Thyroid gland (tissue), 4 donors: ENCODE measurements at places on chromosomes 3 and 15. TPM values are rescaled to one million over a fixed set of nuclear protein-coding genes. Genes with fewer than 3 reads are reported as not detected.
A peak's percentile ranks its signal among the peaks of the same experiment; 100 is the strongest.

CHRNA5 gene
- not detected for total RNA-seq

ALCAM gene
- 129 TPM for total RNA-seq

RTP1 gene
- total RNA-seq, result not detected

INSYN1 gene
- total RNA-seq, result 1.8 TPM

ZNF620 gene
- 8.6 TPM for total RNA-seq

TP63 gene
- not detected for total RNA-seq

DNA sequence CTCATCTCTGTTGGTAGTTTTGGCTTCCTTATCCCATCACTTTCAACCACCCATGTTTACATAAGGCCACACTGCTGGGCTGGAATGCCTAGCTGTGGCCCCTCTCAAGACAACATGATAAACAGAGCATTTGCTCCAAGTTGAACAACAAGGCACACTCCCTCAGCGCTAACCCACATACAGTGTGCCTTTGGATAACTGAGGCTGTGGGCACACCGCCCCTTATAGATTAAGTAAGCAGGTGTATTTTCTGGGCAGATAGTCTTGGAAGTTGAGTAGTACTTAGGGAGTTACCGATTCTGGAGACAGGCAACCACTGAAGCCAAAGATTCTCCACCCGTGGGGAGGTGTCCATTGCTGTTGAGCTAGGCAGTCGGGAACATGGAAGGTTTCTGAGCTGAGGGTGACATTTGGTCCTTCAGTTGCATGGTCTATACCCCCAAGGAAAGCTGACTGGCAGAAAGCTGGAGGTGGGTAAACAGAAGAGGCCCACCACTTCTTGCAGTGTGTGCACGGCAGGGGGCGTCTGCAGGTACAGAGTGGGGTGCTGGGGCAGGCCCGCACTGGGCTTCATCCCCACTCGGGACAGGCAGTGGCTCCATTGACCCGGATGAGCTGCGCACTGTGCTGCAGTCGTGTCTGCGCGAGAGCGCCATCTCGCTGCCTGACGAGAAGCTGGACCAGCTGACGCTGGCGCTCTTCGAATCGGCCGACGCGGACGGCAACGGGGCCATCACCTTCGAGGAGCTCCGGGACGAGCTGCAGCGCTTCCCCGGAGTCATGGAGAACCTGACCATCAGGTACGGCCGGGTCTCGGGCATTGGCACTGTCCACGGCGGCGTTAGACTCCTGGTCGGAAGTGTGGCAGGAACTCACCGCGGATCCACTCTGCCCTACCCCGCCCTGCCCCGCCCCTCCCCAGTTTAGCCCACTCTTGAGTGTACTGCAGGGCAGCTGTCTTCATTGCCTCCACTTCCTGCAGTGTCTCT, 16.8 kb downstream of the NOX5 start:
- H3K27me3 ChIP-seq, result no peaks in the 10 kb centered on the region
- H3K4me1 ChIP-seq, result no peaks in the 10 kb centered on the region
- H3K27ac ChIP-seq, result no peak overlapping the region
- no peaks in the 10 kb centered on the region for H3K36me3 ChIP-seq

DNA sequence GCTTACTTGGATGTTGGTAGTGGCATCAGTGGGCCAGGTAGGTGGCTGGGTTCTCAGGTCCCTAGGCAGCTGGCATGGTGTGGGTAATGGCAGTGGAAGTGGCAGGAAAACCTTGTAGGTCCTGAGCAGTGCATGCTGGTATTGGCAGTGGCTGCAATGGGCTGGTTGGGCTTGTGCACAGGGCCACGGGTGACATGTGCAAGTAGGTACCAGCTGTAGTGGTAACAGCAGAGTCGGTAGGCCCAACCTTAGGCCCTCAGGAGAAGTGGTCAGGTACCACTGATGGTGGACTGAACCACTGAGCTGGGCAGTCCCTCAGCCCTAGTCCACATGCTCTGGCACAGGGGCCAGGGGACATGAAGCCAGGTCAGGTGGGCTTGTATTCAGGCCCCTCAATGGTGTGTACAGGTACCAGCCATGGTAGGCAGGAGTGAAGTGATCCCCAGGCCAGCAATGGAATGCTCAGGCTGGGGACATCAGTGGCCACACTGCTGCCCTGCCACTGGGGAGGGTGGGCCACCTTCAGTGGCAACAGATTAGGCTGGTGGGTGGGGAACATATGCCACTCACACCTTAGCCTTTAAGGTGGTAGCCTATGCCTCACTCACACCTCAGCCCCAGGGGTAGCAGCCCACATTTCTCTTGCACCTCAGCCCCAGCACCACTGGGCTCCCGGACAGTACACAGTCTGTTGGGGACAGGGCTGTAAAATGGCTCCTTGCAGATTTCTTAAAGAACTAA, 118.1 kb downstream of the LRRK1 start:
- no peaks in the 10 kb centered on the region for H3K27me3 ChIP-seq
- H3K27ac ChIP-seq, result no peak overlapping the region
- no peaks in the 10 kb centered on the region for H3K36me3 ChIP-seq
- no peak for DNase-seq
- H3K4me3 ChIP-seq, result no peak overlapping the region
- no peaks in the 10 kb centered on the region for H3K4me1 ChIP-seq

GRCh38 chr3:149790268-149790667, 2.1 kb downstream of the ANKUB1 start:
- no peak overlapping the region for H3K27ac ChIP-seq
- H3K36me3 ChIP-seq, result no peaks in the 10 kb centered on the region
- no peaks in the 10 kb centered on the region for H3K27me3 ChIP-seq
- no peak overlapping the region for H3K4me3 ChIP-seq
- no peak for DNase-seq

- no peak overlapping the region for H3K4me3 ChIP-seq
- DNase-seq, result no peak
Observed at GRCh38 chr3:59001675-59002074, 48.1 kb downstream of the CFAP20DC start.

DNA sequence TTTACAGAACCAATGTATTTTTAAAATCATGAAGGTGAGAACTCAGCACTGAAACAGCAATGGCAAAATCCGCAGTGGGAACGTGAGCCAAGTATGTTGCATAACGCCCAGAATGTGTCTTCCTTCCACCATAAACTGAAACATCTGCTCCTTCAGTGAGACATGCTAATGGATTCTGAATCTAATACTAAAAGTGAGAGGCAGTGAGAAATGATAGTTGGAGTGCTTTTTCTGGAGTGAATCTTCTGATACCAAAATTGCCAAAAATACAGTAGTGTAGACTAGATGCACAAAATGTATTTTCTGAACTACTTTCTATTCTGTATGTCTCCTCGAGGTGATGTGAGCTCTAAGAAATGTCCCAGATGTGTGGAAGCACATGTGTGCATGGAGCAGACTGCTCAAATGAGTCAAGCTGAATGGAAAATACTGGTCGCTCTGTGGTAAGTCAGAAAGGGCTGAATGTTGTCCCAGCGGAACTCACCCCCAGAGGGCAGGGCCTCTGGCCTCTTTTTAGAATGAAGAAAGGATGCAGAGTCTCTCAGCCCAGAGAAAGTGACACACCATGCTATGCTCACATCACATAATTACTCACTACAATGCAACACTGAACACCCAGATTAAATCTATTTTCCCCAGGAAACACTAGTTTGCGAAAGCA, 73.0 kb downstream of the ATP10A start:
- no peaks in the 10 kb centered on the region for H3K27me3 ChIP-seq
- no peaks in the 10 kb centered on the region for H3K36me3 ChIP-seq
- H3K27ac ChIP-seq, result peak overlapping the region; percentile 52
- H3K4me3 ChIP-seq, result no peak overlapping the region

- H3K27ac ChIP-seq, result peak overlapping the region; percentile 75
- no peaks in the 10 kb centered on the region for H3K36me3 ChIP-seq
- no peaks in the 10 kb centered on the region for H3K27me3 ChIP-seq
- peak; percentile 37 for DNase-seq
- no peak overlapping the region for H3K4me3 ChIP-seq
Observed at GRCh38 chr15:61654918-61655317, 405.3 kb downstream of the VPS13C start.

GRCh38 chr15:65986416-65986815, 117.1 kb downstream of the RAB11A start:
- H3K4me1 ChIP-seq, result peaks cover 8% of the 10 kb centered on the region
- no peak overlapping the region for H3K27ac ChIP-seq
- no peak for DNase-seq
- H3K27me3 ChIP-seq, result no peaks in the 10 kb centered on the region
- no peak overlapping the region for H3K4me3 ChIP-seq

DNA sequence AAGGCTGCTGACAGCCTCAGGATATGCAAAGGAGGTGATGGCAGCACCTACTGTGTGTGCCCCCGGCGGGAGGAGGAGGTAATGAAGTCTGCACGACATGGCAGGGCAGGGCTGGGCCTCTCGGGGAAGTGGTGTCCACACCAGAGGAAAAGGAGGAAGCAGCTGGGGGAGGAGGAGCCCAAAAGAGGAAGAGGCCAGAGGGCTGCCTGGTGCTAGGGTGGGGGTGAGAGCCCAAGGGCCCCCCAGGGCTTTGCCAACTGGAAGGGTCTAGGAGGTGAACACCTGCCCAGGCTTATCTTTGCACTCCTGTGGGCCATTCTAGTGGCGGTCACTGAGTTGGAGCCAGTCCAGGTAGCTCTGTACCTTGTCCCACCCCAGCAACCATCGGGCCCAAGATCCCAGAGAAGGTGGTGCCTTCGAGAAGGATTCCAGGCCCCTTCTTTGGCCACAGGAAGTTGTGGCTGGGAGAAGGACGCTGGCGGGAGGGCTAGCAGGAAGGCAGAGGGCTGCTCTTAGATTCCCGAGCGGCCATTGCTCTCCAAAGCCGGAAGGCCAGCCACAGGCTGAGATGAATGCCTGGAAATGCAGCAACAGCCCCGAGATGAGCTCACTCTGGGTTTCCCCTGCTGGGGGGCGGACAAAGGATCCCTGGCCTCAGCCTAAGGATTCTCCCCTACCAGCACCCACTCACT, 7.0 kb downstream of the GNAI2 start:
- no peaks in the 10 kb centered on the region for H3K27me3 ChIP-seq
- no peak overlapping the region for H3K4me3 ChIP-seq
- H3K27ac ChIP-seq, result peak overlapping the region; percentile 52
- H3K36me3 ChIP-seq, result peaks cover 4% of the 10 kb centered on the region
- H3K4me1 ChIP-seq, result peaks cover 45% of the 10 kb centered on the region

GRCh38 chr3:155443815-155444214, 150.3 kb upstream of the STRIT1 start:
- no peaks in the 10 kb centered on the region for H3K27me3 ChIP-seq
- no peak for DNase-seq
- no peaks in the 10 kb centered on the region for H3K4me1 ChIP-seq
- H3K4me3 ChIP-seq, result no peak overlapping the region
- no peak overlapping the region for H3K27ac ChIP-seq

GRCh38 chr3:45950686-45951600, 7.7 kb downstream of the CXCR6 start:
- peaks cover 45% of the 10 kb centered on the region for H3K36me3 ChIP-seq
- no peak for DNase-seq
- H3K27ac ChIP-seq, result no peak overlapping the region

DNA sequence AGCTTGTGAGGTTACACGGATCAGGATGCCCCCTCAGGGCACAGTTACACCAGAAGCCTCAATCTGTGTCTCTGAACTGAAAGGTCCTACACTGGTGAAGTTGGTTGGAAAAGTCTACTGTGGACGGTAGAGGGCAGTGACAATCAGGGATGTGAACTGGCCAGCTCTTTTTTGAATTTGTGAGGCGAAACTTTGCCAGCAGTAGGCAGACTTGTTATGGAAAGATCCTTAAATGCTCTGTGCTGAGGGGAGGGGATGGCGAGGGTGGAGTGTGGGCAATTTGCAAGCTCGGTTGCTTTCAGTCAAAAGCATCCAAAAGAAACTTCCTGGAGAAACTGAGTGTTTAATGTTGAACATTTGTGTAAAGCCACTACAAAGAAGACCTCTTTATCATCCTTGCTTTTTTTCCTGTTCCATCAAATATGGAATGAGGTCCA, 127.4 kb upstream of the ABHD17C start:
- no peaks in the 10 kb centered on the region for H3K4me1 ChIP-seq
- no peaks in the 10 kb centered on the region for H3K36me3 ChIP-seq
- no peak overlapping the region for H3K27ac ChIP-seq
- H3K27me3 ChIP-seq, result no peaks in the 10 kb centered on the region

- no peaks in the 10 kb centered on the region for H3K27me3 ChIP-seq
- H3K4me1 ChIP-seq, result no peaks in the 10 kb centered on the region
- no peak overlapping the region for H3K4me3 ChIP-seq
- DNase-seq, result no peak
Observed at GRCh38 chr3:152184971-152185686, 83.6 kb upstream of the MBNL1 start.

DNA sequence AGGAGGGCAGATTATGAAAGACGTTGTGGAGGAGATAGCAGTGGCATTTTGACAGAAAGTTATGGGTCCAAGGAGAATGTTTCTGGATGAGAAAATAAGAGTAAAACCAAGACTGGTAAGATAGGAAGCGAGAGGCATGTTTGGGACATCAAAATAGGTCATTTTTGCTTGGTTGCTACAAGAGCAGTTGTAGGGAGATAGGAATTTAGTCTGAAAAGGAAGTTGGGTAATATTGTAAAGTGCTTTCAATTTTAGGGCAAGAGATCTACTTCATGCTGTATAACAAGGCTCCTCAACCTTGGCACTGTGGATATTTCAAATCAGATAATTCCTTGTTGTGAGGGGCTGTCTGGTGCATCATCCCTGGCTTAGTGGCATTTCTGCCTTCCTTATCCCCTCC, 118.0 kb upstream of the DPH6 start:
- H3K27me3 ChIP-seq, result no peaks in the 10 kb centered on the region
- no peaks in the 10 kb centered on the region for H3K4me1 ChIP-seq
- DNase-seq, result no peak
- H3K36me3 ChIP-seq, result no peaks in the 10 kb centered on the region
- no peak overlapping the region for H3K27ac ChIP-seq

DNA sequence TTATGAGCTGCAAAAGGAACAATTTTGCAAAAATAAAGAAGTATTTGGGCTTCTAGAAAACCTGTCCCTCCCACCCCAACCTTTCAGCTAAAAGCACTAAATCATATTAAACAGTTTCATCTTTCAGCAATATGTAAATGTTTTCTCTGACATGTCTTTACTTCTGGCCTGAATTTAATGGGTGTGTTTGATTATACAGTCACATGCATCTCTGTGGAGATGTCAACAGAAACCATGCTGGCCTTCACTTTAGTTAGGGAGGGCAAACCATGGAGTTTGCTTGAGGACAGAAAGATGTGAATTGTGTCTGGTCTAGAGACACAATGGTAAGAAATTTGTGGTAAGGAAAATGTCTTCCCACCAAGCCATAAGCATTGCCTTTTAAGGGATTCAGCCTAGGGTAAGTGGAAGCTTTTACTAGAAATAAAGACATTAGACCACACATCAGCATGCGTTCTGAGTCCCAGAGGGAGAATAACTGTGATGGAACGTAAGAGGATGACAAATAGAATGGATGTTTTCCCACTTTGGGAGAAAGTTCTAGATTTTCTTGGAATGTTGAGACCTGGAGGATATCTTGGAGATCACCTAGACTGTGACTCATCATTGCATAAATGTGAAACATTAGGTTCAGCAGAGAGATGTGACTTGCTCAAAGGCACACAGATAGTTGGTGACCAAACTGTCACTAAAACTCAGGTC, 68.9 kb downstream of the ST8SIA2 start:
- H3K36me3 ChIP-seq, result no peaks in the 10 kb centered on the region
- H3K27me3 ChIP-seq, result no peaks in the 10 kb centered on the region
- no peak for DNase-seq
